ENCODE measurements at places on chromosomes 4 and X. TPM values are rescaled to one million over a fixed set of nuclear protein-coding genes. Genes with fewer than 3 reads are reported as not detected.

DNA sequence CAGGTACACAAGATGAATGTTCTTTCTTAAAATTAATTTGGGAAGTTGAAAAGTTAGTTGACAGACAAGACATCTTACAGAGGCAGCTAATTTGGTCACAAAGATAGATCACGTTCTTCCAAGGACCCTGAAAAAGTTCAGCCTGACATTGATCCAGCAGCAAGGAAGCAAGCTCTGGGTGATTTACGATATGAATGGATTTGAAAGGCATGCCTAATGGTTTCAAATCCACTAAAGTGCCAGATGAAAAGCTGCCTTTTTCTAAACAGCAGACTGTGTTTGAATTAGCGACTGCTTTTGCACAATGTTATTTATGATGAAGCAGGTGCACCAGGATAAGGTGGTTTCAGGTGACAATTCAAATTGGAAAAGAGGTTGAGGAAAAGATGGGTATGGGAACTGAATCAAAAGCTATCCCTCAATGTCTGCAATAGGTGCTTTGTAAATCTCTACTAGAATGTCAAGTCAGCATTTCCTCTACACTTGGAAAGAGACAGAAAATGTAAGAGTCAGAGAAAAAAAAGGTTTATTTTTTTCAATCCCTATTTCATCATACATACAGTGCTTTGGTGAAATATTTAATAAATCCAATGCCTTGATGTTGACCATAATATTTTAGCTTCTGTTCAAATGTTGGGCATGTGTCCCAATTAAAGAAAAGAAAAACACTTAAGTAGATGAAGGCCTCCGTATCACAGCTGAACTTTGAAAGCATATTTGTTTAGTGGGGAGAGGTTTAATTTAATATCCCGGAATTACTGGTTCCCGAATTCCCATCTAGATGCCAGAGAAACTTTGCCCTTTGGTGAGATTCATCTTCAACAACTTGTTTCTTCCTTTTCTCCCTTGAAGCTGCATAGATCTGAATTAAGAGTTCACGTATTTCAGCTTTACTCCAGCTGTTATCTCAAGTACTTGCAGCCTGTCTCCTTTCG is 6.0 kb downstream of the RASGEF1B start:
- H3K36me3 ChIP-seq = no peaks in the 10 kb centered on the region
- DNase-seq = no peak
- H3K27ac ChIP-seq = no peak overlapping the region
- peaks cover 1% of the 10 kb centered on the region for H3K4me1 ChIP-seq
- no peak overlapping the region for H3K4me3 ChIP-seq
- H3K27me3 ChIP-seq = no peaks in the 10 kb centered on the region

GRCh38 chr4:80116516-80116915 is 43.5 kb upstream of the ANTXR2 start:
- H3K27me3 ChIP-seq = no peaks in the 10 kb centered on the region
- no peaks in the 10 kb centered on the region for H3K36me3 ChIP-seq
- no peaks in the 10 kb centered on the region for H3K4me1 ChIP-seq
- no peak overlapping the region for H3K27ac ChIP-seq
- DNase-seq = no peak

Gene SMIM43
- total RNA-seq = not detected

Gene SPON2
- total RNA-seq = 2.0 TPM

DNA sequence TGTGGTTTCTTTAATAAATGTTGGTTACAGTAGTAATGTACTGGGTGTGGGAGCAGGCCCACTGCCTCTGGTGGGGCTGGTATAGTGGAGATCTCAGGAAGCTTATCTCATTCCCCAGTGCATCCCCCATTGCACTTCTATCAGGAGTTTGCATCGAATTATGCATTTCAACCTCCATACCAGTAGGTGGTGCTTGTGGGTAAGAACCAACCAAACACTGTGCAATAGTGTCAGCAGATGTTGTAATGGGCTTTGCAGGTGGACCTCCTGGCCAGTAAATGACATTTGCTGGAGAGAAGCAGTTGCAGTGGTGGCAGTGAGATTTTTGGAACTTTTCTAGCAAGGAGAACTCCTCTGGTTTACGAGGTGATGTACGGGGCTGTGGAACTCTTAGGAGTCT is 150.6 kb downstream of the POU3F4 start:
- no peak overlapping the region for H3K4me3 ChIP-seq
- H3K27me3 ChIP-seq = no peaks in the 10 kb centered on the region
- H3K27ac ChIP-seq = no peak overlapping the region
- DNase-seq = no peak
- no peaks in the 10 kb centered on the region for H3K4me1 ChIP-seq
- no peaks in the 10 kb centered on the region for H3K36me3 ChIP-seq

DNA sequence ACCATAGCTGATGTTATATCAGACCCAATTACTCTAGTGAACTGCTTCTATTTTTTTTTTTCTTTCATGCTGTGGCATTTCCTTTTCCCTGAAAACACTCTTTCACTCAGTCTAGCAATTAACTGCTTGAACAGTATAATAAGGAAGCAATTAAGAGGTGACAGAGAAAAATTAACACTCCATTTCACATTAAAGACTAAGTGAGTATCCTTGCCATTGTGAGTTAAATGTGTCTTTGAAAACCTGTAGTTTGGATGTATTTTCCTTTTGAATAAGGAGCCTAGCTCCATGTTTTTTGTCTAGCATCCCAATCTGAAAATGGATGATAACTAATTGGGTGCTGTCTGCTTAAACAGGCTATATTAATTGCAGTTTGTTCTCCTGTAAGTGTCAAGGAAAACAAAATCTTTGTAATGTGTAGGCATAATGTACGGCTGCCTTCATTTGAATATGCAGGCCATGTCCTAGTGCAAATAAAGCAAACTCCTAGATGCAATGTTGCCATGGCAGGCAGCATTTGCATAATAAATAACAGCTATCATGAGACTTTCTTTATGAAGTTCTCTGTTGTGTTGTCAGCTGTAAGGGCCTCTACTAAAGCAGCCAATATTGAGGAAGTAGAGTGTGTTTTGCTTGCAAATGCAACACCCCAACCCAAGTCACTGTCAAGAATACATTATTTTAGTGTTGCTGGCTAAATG is 416.7 kb downstream of the ZIC3 start:
- no peaks in the 10 kb centered on the region for H3K4me1 ChIP-seq
- H3K36me3 ChIP-seq = no peaks in the 10 kb centered on the region
- DNase-seq = no peak
- H3K27me3 ChIP-seq = 0 out of 2 replicates have a peak, but pooled peaks cover 2% of the 10 kb centered on the region
- no peak overlapping the region for H3K27ac ChIP-seq

Gene SPARCL1
- not detected for total RNA-seq

GRCh38 chrX:18879144-18879543 is 104.8 kb downstream of the PHKA2 start:
- no peaks in the 10 kb centered on the region for H3K4me1 ChIP-seq
- no peaks in the 10 kb centered on the region for H3K27me3 ChIP-seq
- H3K4me3 ChIP-seq = no peak overlapping the region
- DNase-seq = no peak
- no peak overlapping the region for H3K27ac ChIP-seq

- H3K4me1 ChIP-seq = peaks cover 12% of the 10 kb centered on the region
- H3K27ac ChIP-seq = peak overlapping the region; percentile 62
- H3K27me3 ChIP-seq = no peaks in the 10 kb centered on the region
Observed at GRCh38 chr4:110196871-110197528, 1.4 kb downstream of the ELOVL6 start.

Gene CPE
- total RNA-seq = 1.4 TPM

DNA sequence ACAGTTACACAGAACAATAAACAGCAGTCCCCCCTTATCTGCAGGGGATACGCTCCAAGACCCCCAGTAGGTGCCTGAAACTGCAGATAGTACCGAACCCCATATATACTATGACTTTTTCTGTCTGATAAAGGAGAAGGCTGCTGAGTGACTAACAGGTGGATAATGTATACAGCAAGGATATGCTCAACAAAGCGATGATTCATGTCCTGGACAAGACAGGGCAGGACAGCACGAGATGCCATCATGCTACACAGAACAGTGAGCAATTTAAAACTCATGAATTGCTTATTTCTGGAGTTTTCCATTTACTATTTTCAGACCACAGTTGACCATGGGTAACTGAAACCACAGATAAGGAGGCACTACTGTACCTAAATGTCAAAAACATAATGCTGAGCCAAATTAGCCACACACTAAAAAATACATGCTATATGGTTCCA is 76.1 kb downstream of the MANBA start:
- DNase-seq = no peak
- H3K27ac ChIP-seq = no peak overlapping the region
- no peaks in the 10 kb centered on the region for H3K36me3 ChIP-seq
- peaks cover 36% of the 10 kb centered on the region for H3K4me1 ChIP-seq
- no peak overlapping the region for H3K4me3 ChIP-seq

DNA sequence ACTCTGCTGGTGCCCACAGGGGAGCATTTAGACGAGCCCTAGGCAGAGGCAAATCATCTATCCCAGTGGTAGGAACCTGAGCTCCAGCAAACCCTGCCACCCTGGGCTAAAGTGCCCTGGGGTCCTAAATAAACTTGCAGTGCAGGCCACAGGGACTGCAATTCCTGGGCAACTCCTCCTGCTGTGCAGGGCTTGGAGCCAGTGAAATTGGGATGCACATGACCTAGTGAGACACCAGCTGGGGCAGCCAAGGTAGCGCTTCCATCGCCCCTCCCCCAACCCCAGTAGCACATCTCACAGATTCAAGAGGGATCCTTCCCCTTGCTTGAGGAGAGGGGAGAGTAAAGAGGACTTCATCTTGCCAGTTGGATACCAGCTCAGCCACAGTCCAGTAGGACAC is 44.1 kb downstream of the CHRNA9 start:
- DNase-seq = no peak
- H3K4me3 ChIP-seq = no peak overlapping the region
- H3K4me1 ChIP-seq = peaks cover 33% of the 10 kb centered on the region
- no peak overlapping the region for H3K27ac ChIP-seq
- H3K36me3 ChIP-seq = no peaks in the 10 kb centered on the region

- H3K27me3 ChIP-seq = no peaks in the 10 kb centered on the region
- no peak overlapping the region for H3K27ac ChIP-seq
- no peaks in the 10 kb centered on the region for H3K36me3 ChIP-seq
- no peak for DNase-seq
- no peaks in the 10 kb centered on the region for H3K4me1 ChIP-seq
- no peak overlapping the region for H3K4me3 ChIP-seq
Observed at GRCh38 chrX:40061871-40062524, 35.8 kb downstream of the BCOR start.

Gene SORBS2
- total RNA-seq = 15.7 TPM

GRCh38 chrX:112991801-112992200 is 151.2 kb upstream of the AMOT start:
- no peak overlapping the region for H3K27ac ChIP-seq
- no peak for DNase-seq
- H3K36me3 ChIP-seq = no peaks in the 10 kb centered on the region
- no peaks in the 10 kb centered on the region for H3K27me3 ChIP-seq

GRCh38 chrX:40727093-40727492 is 8.2 kb downstream of the MED14 start:
- no peaks in the 10 kb centered on the region for H3K36me3 ChIP-seq
- H3K4me3 ChIP-seq = no peak overlapping the region
- DNase-seq = no peak
- H3K4me1 ChIP-seq = no peaks in the 10 kb centered on the region

Gene SPANXA2
- 4.7 TPM for total RNA-seq

Gene MAGEA2B
- 35.3 TPM for total RNA-seq

DNA sequence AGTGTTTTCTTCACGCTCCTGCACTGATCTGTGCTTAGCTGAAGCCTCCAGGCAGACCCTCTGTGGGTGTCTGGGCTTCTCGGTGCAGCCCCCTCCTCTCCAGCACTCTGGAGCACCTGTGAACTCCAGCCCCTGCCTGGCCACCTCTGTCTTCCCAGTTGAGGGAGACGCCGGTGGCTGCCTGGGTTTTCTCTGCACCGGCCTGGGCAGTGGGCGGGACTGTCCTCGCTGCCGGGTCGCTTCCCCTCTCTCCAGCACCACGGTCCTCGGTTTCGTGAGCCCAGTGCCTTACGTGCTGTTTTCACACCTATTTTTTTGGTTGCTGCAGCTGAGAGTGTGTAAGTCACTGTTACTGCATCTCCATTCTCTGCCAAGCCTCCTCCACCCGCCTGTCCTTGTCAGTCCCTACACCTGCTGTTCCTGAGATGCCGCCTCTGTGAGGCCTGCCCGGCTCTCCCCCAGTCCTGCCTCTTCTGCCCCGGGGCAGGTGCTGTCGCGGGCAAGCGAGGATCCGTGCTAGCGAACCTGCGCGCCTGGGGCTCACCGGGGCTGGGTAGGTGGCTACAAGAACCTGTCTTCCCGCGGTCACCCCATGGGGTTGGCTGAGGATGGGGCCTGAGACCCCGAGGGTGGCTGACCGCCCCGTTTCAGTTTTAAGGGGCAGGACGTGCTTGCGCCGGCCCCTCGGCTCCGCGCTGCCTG is 2.4 kb upstream of the FGFRL1 start:
- H3K36me3 ChIP-seq = no peaks in the 10 kb centered on the region
- no peak overlapping the region for H3K27ac ChIP-seq
- peak overlapping the region; percentile 62 for H3K4me3 ChIP-seq
- no peak for DNase-seq

Gene FAM47E
- total RNA-seq = 2.2 TPM

- no peak overlapping the region for H3K4me3 ChIP-seq
- no peaks in the 10 kb centered on the region for H3K27me3 ChIP-seq
- H3K4me1 ChIP-seq = peaks cover 24% of the 10 kb centered on the region
- DNase-seq = no peak
- no peak overlapping the region for H3K27ac ChIP-seq
Observed at GRCh38 chr4:1868293-1868692, 2.9 kb upstream of the NSD2 start.

Gene TRO
- not detected for total RNA-seq

DNA sequence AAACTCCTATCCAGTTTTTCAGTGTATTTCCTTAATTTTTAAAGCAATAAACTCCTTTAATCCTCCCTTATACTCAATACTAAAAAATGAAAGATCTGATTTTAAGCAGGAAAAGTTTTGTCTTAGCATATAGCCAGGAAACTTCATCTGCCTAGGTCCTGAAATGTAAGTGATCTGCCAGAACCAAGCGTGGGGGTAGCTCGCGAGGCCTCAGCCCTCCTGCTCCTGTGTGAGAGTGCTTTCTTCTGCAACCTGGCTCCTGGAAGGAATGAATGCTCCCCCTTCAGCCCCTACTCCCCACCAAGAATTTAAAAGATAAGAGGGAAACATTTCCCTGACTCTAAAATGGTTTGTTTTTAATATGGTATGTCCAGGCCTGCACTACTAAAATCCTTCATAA is 160.1 kb downstream of the CBR4 start:
- H3K4me3 ChIP-seq = no peak overlapping the region
- H3K4me1 ChIP-seq = no peaks in the 10 kb centered on the region
- no peak for DNase-seq
- no peaks in the 10 kb centered on the region for H3K27me3 ChIP-seq
- H3K27ac ChIP-seq = no peak overlapping the region
- no peaks in the 10 kb centered on the region for H3K36me3 ChIP-seq

Gene PDZD4
- total RNA-seq = 0.25 TPM

Gene VCX3B
- 0.93 TPM for total RNA-seq

Gene CXCL9
- total RNA-seq = not detected

DNA sequence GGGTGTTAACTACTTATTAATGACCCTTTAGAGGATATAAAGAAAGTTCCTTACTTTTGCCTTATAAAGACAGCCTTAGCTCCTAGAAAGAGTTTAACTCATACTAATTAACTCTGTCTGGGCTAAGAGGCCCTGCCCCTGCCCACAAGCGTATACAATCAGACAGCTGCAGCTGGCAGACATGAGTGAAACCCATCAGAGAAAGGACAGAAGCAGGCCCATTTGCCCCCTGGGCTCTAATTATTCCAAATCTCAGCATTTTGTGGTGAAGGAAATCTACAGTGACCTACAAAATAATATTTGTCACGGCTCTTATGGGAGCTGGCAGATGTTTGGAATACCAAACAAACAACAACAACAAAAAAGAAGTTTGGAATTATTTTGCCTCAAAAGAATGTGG is 71.8 kb downstream of the CHRDL1 start:
- no peak overlapping the region for H3K27ac ChIP-seq
- no peaks in the 10 kb centered on the region for H3K36me3 ChIP-seq
- H3K4me1 ChIP-seq = no peaks in the 10 kb centered on the region
- no peaks in the 10 kb centered on the region for H3K27me3 ChIP-seq

Gene POU3F4
- total RNA-seq = not detected

Gene ADGRA3
- total RNA-seq = 51.6 TPM

All from PC-9 (cell line).